Erythroblast (primary cell): ENCODE measurements at places on chromosomes 16 and 17.

DNA sequence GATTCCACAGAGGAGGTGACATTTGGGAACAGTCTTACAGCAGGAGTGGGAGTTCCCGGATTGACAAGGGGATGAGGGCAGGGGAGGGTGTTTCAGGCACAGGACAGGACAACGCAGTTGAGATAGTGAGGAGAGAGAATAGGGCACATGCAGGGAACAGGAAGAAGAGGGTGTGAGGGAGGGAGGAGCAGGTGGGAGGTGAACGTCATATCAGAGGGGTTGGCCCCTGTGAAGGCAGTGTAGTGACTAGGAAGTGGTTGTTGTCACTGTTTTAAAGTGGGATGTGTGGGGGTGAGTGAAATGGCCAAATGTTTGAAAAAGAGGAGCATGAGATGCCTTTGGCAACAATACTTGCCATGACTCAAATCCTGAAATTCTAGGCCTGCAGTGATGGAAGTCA is 12.2 kb downstream of the PRKCB start:
- DNase-seq = no peak

DNA sequence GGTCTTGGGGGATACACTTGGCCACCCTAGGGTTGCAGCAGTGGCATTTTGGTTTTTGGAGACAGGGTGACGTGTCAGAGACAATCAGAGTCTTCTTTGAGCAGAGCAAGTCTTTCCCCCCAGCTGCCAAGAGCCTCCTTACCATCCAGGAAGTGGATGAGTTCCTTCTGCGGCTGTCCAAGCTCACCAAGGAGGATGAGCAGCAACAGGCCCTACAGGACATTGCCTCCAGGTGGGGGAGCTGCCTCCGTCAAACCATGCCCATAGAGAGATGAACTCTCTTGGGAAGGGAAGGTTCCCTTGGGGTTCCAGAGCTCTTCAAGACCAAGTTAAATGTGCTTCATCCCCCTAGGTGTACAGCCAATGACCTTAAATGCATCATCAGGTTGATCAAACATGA is 11.3 kb downstream of the LIG3 start:
- no peak for DNase-seq

DNA sequence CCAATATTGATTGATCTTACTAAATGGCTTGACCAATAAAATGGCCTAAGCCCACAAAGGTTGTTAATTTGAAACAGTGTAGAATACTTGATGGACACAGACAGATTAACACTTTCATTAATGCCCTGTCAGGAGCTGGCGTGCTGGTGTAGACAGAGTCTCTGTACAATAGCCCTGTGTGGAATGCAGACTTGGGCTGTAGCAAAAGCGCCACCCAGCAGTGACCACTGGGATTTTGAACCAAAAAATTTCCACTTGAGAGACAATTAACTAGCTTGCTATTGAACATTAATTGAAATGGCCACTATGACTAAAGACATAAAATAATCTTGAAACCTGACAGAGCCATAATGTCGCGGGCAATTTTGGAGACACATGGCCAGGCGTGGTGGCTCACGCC is 19.7 kb upstream of the GUCY2D start:
- no peak for DNase-seq

DNA sequence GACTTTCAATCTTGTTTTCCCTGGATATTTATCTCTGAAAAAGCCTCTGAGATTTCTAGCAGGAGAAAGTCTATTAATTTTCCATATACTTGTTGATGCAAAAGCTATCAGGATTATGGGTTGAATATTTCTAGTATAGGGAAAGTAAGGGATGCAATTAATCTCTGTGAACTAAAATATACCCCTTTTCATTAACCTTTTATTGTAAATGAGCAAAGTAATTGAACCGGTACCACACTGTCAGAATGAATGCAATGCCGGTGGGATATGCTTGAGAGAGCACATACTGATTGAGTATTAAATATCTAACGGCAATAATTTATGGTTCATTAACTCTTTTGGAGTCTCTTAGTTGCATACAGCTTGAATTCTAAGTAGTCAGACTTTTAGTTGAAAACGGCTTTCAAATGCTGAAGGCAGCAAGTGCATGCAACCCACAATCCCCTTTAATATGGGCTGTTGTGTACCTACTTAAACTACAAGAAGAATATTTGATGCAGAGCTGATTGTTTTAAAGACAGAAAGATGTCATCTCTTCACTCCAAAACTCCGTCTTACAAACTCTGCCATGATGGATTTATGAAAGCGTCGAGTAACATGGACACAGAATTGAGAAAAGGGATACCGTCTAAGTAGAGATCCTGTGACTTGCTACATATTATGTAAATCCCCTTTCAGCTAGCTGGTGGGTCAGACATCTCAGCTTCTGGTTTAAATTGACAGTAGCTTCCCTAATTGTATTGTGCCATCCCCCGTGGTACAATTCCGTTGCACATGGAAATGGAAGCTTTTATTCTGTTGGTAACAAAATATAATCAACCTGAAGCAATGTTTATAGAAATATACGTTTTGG is 141.3 kb upstream of the CDH8 start:
- DNase-seq = no peak

- no peak for DNase-seq
Observed at GRCh38 chr17:35778641-35779196, 16.7 kb downstream of the MMP28 start.

- DNase-seq = no peak
Observed at GRCh38 chr17:41799366-41799765, 12.4 kb downstream of the P3H4 start.

DNA sequence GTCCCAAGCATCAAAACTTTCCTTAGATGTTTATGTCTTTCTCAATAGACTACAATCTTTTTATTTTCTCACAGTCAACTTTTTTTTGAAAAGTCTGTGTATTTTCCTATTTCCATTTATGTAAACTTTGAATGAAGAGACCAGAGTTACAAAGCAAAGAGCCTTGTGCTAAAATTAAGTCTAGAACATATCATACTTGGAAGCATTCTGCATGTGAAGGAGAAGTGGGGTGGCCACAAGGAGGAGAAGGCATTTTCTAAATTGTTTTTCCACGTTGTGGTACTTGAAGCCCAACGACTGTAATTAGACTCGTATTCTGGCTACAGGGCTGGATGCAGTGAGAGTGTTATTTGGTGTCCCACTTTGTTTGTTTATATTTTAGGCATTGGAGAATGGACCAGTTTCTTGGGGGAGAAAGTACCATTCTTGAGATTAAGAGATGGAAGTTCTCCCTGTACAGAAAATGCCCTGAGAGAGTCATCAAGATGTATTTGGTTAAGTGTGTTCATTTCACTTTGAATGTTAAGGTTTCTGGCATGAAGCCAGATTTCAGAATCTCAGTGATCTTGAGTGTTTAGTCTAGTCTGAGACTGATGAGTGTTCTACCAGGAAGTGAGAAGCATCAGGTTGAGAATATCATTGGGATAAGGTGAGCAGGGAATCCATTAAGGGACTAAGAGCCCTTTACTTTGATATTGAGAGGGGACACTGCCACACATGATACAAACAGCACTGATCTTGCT is 71.6 kb downstream of the MAP2K6 start:
- no peak for DNase-seq

DNA sequence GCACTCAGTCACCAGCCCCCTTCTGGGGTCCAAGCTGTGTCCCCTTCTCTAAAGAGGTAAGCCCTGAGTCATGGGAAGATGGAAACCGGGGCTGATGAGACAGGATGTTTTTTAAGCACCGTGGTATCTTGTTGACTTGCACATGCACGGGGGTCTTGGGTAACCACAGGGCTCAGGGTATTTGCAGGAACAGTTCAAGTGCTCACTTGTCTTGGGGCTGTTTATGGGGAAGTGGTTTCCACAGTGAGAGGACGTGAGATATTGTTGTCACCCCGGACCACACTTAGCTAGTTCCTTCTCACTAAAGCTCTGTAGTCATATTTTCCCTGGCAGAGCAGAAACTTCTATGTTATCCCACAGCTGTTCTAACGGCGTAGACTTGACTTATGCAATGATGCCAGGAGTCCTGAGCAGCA is 7.7 kb downstream of the CCL3L1 start:
- DNase-seq = no peak

DNA sequence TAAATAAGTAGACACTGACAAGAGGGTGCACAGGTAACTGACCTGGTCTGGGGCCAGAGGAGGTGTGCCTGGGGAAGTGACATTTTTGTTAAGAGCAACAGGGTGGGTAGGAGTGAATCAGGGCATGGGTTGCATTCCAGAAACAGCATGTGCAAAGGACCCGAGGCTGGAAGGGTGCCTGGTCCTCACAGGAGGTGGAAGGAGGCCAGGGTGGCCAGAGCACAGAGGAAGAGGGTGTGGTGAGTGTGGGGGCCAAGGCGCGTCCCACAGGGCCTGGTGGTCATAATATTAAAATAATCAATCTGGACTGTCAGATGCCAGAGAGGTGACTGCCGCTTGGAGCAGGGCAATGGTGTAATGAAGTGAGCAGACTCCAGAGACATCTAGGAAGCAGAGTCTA is 14.3 kb downstream of the ARHGAP23 start:
- DNase-seq = no peak

GRCh38 chr16:88502776-88503280 is 49.7 kb downstream of the ZFPM1 start:
- no peak for DNase-seq

- DNase-seq = no peak
Observed at GRCh38 chr16:3062553-3062952, 2.9 kb upstream of the IL32 start.

DNA sequence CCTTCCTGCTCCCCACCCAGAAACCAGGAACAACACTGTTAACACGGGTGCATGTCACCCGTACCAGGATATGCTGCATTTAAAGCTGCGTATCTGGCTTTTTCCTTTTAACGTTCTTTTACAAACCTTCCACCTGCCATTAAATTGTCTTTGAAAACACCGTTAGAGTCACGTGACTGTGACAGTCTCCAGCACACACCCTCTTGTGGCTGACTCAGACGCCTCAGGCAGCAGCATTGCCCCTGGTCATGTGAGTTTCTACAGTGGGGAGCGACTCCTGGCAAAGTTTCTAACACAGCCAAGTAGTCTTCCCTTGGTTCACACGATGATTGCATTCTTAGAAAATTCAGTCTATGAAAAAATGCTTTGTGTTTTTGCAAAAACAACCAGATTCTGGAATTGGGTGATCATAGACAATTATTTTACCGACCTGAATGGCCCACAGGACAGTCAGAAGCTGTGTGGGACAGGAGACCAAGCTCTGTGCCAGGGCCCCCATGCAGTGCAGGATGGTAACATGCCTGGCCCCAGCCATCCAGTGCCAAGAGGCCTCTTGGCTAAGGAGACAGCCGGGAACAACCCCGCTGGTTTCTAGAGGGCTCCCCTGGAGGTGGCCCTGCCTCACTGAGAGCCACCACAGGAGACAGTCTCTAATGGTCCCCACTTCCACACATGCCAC is 199.1 kb downstream of the KATNIP start:
- DNase-seq = peak; percentile 76

GRCh38 chr17:70794738-70795137 is 625.4 kb downstream of the KCNJ2 start:
- no peak for DNase-seq

- DNase-seq = no peak
Observed at GRCh38 chr16:81532491-81533174, 88.0 kb downstream of the CMIP start.

GRCh38 chr17:66551839-66552238 is 249.4 kb downstream of the PRKCA start:
- no peak for DNase-seq

GRCh38 chr16:57593021-57593420 is 35.4 kb upstream of the ADGRG1 start:
- no peak for DNase-seq

DNA sequence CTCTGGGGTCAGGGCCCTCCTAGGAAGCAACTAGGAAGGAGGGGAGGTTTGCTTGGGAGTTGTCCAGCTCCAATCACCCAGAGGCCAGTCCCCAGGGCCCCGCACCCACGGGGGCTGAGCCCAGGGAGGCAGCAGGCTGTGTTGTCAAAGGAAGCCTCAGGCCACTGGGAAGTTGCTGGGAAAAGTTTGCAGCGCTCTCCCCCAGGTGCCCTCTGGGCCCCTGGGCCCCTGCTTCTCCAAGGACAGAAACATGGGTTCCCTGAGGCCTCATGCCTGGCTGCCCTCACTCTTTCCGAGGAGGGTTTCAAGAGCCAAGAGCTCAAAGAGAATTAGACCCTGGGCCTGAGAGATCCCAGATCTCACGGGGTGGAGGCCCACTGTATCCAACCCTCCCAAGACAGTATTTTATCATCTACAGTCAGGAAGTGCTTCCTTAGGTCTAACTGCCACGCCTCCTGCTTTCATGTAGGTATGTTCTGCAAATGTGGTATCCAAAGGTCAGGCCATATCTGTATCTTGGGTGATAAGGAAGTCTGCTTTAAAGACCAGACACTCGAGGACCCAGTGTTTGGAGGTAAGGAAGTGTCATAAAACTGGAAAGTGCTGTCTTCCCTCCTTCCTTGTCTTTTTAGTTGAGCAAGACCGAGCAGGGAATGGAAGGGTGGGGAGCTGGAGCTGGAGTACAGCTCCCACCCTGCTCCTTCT is 44.2 kb upstream of the ZNF423 start:
- no peak for DNase-seq

DNA sequence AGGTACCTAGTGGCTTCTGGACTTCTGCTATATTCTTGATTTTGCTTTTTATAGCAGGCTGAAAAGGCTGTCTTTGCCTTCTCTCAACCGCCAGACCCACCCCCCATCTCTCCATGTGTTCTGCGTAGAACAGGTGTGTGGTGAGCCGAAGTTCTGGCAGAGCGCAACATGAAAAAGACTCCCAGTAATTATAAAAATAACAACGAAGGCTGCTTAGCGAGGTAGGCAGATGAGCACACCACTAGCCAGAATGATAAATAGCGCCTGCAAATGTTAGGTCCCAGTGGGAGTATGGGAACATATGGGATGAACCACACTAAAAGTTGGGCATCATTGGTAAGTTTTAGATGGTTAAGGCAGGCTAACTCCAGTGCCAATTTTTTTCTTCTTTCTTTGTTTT is 14.0 kb upstream of the RBFOX1 start:
- DNase-seq = no peak

- DNase-seq = no peak
Observed at GRCh38 chr16:74218871-74219270, 77.7 kb upstream of the PSMD7 start.

- DNase-seq = no peak
Observed at GRCh38 chr16:78505544-78506366, 406.3 kb downstream of the WWOX start.

DNA sequence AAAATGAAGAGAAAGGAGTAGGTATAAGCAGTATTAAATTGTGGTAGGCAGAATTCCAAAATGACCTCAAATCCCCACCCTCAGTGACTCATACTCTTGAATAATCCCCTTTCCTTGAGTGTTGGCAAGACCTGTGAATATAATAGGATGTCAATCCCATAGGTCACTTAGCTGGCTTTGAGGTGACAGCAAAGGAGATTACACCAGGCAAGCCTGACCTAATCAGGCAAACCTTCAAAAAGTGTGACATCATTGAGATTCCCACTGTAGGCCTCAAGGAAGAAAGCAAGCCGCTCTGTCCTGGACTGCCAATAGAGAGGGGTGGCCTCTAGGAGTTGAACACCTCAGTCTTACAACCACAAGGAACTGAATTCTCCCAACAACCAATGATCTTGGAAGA is 535.2 kb downstream of the RBFOX1 start:
- DNase-seq = no peak

GRCh38 chr16:4113358-4114256 is 2.6 kb downstream of the ADCY9 start:
- no peak for DNase-seq

- DNase-seq = peak; percentile 45
Observed at GRCh38 chr17:63435681-63436522, 10.2 kb downstream of the CYB561 start.

GRCh38 chr17:70168977-70169708 is at the start of gene KCNJ2:
Gene KCNJ2, plus strand, starts transcription at chr17:70169532. Its CDS starts 5,508 bp downstream, at chr17:70175040.
- peak; percentile 54 for DNase-seq
